ENCODE measurements at places on chromosomes 5 and 9. TPM values are rescaled to one million over a fixed set of nuclear protein-coding genes. Genes with fewer than 3 reads are reported as not detected.

The SAPCD2 gene
- total RNA-seq: 0.47 TPM

The FSD1L gene
- 4.6 TPM for total RNA-seq

The INSL6 gene
- not detected for total RNA-seq

The ACOT12 gene
- 0.17 TPM for total RNA-seq
